ENCODE measurements at places on chromosomes 4 and X.

GRCh38 chrX:67288156-67288555, 255.7 kb upstream of the AR start:
- DNase-seq: no peak

GRCh38 chrX:151754641-151755215, 20.2 kb downstream of the CNGA2 start:
- DNase-seq: no peak

GRCh38 chr4:139763672-139764071, 98.1 kb downstream of the MGST2 start:
- no peak for DNase-seq

DNA sequence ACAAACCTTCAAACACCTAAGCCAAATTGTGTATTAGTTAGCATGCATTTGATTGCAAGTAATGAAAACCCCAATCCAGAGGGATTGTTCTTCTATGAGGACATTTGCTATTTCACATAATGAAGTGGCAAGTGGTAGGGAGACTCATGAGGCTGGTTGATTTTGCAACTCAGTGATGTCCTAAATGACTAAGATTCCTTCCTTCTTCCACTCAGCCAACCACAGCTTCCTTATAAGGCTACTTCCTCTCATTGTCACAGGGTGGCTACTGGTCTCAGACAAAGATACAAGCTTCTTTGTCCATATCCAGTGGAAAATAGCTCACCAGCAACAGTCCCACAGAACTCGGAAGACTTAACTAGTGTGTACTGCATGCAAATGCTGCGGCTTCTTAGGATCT, 5.3 kb upstream of the OTC start:
- no peak for DNase-seq

- DNase-seq: peak; percentile 13
Observed at GRCh38 chrX:119654112-119654531, 38.8 kb downstream of the SEPTIN6 start.

- no peak for DNase-seq
Observed at GRCh38 chr4:102345795-102346100, 466 bp upstream of the SLC39A8 start.

DNA sequence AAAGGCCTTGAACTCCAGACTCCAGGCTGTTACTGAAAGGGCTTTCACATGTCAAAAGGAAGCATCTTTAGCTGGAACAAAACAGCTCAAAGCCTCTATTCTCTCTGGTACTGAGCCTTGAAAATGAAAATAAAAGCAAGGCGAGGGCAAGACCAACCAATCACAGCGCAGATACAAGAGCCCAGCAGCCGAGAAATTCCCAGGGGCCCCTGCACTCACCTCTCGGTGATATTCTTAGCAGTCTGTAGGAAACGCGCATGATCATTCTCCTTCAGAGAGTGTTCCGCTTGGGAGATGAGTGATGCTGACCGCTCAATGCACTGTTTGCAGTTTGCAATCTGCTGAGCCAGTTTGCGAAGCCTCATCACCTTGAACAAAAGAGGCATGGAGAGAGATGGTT, 138.1 kb downstream of the MID1 start:
- DNase-seq: no peak

GRCh38 chr4:108774809-108775530, 12.1 kb upstream of the ETNPPL start:
- DNase-seq: no peak

GRCh38 chr4:189088780-189089179, 851.9 kb upstream of the FRG1 start:
- DNase-seq: no peak

- DNase-seq: no peak
Observed at GRCh38 chr4:11614426-11614825, 185.7 kb upstream of the HS3ST1 start.

DNA sequence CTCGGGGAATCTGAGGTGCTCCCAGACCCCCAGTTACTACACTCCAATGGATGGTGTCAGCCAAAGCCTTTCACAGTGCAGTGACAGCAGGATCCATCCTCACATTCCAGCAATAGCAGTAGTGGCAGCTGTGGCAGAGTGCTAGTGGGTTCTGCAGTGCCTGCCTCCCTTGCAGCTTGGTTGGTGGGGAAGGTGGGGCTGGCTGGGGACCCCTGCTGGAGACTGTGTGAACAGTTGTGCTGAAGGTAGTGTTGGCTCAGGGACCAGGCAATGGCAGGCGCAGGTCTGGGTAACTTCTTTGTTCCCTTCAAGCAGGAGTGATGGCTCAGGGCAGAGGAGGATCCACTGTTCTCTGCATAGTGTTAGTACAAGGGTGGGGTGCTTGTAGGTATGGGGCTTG, 343.7 kb upstream of the TRAM1L1 start:
- DNase-seq: no peak

- DNase-seq: no peak
Observed at GRCh38 chr4:37392521-37393255, 148.1 kb downstream of the NWD2 start.

- DNase-seq: no peak
Observed at GRCh38 chr4:112296949-112297880, at the start of gene ALPK1. Gene ALPK1 (plus strand): TSS chr4:112297369.

DNA sequence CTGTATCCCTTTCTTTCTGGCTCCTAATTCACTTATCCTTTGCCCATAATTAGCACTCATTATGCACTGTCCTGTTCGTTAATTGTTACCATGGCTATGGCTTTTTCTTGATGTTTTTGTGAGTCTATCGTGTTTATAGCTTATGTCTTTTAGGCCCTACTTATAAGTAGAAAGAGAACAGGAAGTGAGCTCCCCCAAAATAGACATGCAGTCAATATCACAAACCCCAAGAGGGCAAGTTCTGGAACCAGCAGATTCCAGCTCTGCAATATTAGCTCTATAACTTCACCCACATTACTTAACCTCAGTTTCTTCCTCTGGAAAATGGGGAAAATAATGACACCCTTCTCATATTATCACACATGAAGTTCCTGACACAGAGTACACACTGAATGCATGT, 7.4 kb upstream of the HS3ST1 start:
- DNase-seq: no peak

- DNase-seq: no peak
Observed at GRCh38 chrX:113743069-113743468, 840.8 kb upstream of the HTR2C start.

DNA sequence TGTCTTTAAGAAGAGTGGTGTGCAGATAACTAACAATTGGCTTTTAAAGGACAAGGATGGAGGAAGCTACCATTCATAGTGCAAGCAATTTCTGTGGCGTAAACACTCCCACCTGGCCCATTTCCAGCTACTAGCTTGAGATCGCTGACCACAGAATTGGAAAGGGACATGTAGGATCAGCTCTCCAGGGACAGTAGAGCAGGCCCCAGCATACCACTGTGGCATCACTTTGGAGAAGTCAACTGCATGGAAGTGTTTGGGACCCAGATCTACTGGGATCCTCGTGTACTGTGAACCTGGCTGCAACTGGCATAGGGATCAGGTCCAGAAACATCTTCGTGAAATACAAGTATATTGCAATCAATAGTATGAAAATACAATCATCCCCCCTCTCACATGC, 515.0 kb downstream of the INPP4B start:
- no peak for DNase-seq

GRCh38 chr4:56874166-56874565, 33.5 kb upstream of the REST start:
- DNase-seq: no peak

- DNase-seq: no peak
Observed at GRCh38 chr4:61588621-61589402, 388.7 kb downstream of the ADGRL3 start.

DNA sequence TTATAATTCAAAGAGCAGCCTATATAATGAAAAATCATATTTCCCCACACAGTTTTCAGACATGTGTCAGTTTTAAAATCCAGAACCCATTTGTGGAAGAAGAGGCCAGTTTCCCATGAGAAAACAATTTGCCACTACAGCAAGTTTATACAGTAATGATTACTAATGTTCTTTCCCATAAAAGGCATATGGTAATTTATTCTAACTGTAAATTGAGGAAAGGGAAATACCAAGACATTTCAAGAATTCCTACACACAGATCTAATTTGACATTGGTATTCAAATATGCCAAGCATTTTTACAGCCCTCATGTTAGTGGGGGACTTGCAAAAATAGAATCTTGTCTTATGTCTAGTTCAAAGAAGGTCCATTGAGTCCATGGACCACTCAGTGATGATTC, 1368.6 kb downstream of the FSTL5 start:
- no peak for DNase-seq

- no peak for DNase-seq
Observed at GRCh38 chr4:3676196-3676595, 90.0 kb upstream of the ADRA2C start.

GRCh38 chr4:124754681-124755080, 42.1 kb upstream of the ANKRD50 start:
- DNase-seq: no peak

DNA sequence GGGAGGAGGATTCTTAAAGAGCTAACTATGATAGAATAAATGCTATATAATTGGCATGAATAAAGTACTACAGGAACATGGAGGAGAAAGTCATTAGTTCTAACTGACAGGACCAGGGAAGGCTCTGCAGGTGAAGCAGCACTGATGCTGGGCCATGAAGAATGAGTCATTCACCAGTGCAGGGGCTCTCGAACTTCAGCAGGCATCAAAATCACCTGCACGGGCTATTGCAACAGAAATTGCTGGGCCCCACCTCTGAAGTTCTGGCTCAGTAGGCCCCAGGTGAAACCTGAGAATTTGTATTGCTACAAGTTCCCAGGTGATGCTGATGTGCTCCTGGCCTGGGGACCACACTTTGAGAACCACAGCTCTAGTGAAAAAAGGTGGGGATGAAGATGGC, 33.7 kb downstream of the TMEM150C start:
- no peak for DNase-seq

- no peak for DNase-seq
Observed at GRCh38 chr4:119536572-119537528, 91.8 kb downstream of the PDE5A start.

GRCh38 chrX:137742846-137743245, 176.9 kb downstream of the ZIC3 start:
- DNase-seq: no peak

DNA sequence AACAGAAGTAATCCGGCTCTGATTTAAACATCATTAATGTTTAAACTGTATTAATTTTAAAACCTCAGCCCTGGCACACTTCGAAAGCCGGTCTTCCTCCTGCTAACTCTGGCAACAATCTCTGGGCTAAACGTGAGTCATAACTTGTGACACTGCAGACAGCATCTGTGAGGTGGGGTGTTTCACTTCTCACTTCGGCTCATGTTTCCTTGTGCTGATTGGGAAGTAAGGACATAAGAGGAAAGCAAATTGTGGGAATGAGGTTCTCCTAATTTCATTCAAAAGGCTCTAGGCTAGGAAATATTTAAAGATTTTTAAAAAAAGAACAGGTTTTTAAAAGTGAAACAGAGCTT, 139.9 kb upstream of the USP9X start:
- no peak for DNase-seq

DNA sequence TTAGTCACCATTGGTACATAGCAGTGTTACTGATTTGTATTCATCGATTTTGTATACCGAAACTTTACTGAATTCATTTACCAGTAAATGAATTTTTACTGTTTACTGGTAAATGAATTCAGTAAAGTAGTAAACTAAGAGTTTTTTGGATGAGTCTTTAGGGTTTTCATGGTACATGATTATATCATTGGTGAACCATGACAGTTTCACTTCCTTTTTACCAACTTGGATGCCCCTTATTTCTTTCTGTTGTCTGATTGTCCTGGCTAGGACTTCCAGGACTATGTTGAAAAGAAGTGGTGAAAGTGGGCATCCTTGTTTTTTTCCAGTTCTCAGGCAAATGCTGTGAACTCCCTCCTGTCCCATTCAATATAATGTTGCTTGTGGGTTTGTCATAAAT, 494.9 kb downstream of the GALNTL6 start:
- no peak for DNase-seq

GRCh38 chr4:35975617-35976355, 268.5 kb downstream of the ARAP2 start:
- DNase-seq: no peak

- DNase-seq: no peak
Observed at GRCh38 chr4:77501851-77502250, 103.8 kb upstream of the CXCL13 start.

DNA sequence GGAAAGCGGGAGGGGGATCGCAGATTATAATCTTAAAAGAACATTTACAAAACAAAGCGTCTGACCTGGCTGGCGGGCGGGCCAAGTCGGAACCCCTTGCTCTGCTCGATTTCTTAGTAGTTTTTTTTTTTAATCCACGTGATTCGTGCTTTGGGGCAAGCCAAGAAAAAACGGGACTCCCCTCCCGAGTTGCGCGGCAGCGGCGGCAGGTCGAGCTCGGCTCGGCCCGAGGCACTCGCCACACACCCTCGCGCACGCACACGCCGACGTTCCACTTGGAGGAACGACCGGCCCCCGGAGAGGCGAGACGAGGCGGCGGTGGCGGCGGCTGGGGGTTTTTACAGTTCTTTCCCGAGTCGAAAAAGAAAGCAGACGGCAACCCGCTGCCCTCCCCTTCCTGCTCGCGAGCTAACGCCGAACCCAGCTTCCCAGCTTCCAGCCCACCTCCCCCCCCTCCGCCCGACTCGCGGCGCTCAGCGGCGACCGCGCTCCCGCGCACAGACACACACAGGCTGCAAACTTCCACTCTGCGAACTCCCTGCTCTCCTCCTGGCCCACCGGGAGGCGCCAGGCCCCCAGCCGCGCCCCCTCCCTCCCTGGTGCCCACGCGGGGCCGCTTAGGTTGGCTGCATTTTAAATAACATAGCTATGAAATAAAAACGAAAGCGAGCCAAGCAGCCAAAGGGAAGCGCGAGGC, 1.2 kb downstream of the BCOR start:
- DNase-seq: peak; percentile 51

- DNase-seq: no peak
Observed at GRCh38 chr4:87092389-87093141, 127.9 kb downstream of the KLHL8 start.

- no peak for DNase-seq
Observed at GRCh38 chrX:74372272-74372671, 49.0 kb upstream of the SLC16A2 start.

GRCh38 chrX:54799046-54799445, 991 bp upstream of the ITIH6 start:
- no peak for DNase-seq

- no peak for DNase-seq
Observed at GRCh38 chrX:115284877-115285276, 4.6 kb upstream of the LUZP4 start.

DNA sequence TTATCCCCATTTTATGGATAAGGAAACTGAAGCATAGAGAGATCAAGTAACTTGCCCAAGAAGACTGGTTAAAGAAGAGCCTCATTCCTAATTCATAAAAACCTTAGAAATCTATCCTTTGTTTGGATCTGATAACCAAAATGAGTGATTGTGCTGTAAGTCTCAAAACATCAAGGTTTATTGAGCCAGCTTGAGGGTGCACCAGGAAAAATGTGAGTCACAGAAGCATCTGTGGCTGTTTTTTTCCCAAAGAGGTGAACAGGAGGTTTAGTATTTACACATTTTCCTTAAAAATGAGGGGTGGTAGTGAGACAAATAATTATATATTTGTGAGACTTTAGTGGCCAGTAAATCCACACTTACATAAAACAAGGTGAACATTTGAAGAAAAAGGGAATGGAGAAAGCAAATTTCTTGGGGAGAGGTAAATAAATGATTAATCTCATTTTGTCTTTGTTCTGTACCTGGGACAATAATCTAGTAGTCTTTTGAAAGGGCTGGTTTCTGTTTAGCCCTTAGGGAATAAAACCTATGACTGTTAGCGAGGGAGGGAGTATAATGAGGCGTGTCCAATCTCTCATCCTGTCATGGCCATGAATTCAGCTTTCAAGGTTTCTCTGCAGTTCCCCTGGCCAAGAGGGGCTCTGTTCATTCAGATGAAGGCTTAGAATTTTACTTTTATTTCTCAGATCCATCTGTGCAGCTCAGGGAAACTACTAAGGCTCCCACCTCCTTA, 12.2 kb upstream of the FMR1 start:
- no peak for DNase-seq

- DNase-seq: no peak
Observed at GRCh38 chr4:185318679-185319078, 77.0 kb downstream of the LRP2BP start.

All from activated CD4-positive, alpha-beta T cell treated with anti-CD3 and anti-CD28 coated beads, Interleukin-2, amount 50 U/mL, for 48 hours (primary cell).